ENCODE measurements at places on chromosomes 5 and 9. TPM values are rescaled to one million over a fixed set of nuclear protein-coding genes. Genes with fewer than 3 reads are reported as not detected.
A peak's percentile ranks its signal among the peaks of the same experiment; 100 is the strongest.

DNA sequence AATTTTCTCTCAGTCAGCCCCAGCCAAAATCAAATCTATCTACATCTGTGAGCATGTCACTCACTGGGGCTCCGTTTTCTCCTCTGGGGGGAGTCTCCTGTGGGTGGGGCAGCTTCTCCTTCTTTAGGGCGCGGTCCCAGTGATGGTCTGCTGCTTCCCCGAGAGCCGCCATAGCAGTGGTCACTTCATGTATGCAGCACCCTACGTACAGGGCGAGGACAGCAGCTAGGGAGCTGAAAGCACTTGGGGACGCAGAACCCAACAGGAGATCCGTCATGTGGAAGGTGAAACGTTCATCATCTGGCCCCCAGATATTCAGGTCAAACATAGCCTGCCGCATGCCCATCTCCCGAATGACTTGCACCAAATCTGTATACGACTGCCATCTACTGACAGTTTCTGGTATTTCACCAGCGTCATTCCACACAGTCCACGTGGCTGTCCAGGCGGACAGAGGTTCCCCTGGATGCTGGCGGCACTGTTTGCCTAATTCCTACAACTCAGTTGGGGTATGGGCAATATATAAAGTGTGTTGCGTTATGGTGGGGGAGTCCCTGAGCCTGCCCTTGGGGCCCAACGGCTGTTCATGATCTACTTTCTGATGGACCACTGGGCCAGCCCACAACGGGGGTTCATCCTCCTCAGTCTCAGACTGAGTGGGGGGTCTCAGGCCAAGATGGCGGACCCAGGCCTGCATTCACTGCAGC lies 795.0 kb downstream of the EFNA5 start:
- H3K27ac ChIP-seq = no peak overlapping the region
- H3K36me3 ChIP-seq = no peaks in the 10 kb centered on the region
- no peaks in the 10 kb centered on the region for H3K27me3 ChIP-seq
- no peaks in the 10 kb centered on the region for H3K4me1 ChIP-seq
- no peak overlapping the region for H3K4me3 ChIP-seq

- DNase-seq = no peak
- no peaks in the 10 kb centered on the region for H3K36me3 ChIP-seq
- no peak overlapping the region for H3K4me3 ChIP-seq
- H3K27me3 ChIP-seq = no peaks in the 10 kb centered on the region
- H3K27ac ChIP-seq = no peak overlapping the region
- H3K4me1 ChIP-seq = peaks cover 16% of the 10 kb centered on the region
Measured at GRCh38 chr9:98406469-98406868, 151.0 kb upstream of the TBC1D2 start.

DNA sequence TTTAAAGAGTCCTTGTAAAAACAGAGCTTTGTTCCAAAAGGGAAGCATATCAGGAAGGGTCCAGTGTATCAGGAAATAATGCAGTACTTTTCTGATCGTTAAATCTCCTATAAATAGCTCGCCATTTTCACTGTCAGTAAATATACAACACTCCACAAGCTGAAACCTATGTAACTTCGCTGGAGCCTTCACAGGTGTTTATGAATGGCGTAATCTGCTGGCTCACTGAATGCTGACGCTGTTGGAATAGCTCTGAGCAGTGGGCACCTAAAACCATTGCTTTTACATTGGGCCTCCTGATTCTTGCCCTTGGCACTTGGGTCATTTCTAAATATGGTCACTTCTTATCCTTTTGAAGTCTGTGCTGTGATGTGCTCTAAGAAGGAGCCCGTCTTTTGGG lies 4.3 kb downstream of the SHC3 start:
- H3K27me3 ChIP-seq = peaks cover 29% of the 10 kb centered on the region
- no peaks in the 10 kb centered on the region for H3K36me3 ChIP-seq
- DNase-seq = no peak
- peaks cover 10% of the 10 kb centered on the region for H3K4me1 ChIP-seq
- H3K4me3 ChIP-seq = no peak overlapping the region

DNA sequence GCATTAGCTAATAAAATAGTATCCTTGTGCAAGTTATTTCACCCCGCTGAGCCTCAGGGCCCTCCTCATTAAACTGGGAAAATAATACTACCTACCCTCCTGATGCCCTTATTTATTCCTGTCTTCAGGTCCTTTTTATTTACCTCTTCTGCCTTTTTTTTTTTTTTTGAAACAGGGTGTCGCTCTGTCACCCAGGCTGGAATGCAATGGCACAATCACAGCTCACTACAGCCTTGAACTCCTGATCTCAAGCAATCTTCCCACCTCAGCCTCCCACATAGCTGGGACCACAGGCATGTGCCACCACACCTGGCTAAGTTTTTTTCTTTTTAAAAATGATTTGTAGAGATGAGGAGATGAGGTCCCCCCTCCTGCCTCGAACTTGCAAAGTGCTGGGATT lies 20.9 kb downstream of the HBEGF start:
- H3K27me3 ChIP-seq = no peaks in the 10 kb centered on the region
- no peak overlapping the region for H3K4me3 ChIP-seq
- no peaks in the 10 kb centered on the region for H3K4me1 ChIP-seq
- DNase-seq = no peak
- no peaks in the 10 kb centered on the region for H3K36me3 ChIP-seq

Gene PCDHGB1
- total RNA-seq = 0.69 TPM

- H3K36me3 ChIP-seq = no peaks in the 10 kb centered on the region
- no peak overlapping the region for H3K27ac ChIP-seq
- peaks cover 22% of the 10 kb centered on the region for H3K4me1 ChIP-seq
- peak; percentile 44 for DNase-seq
Measured at GRCh38 chr9:127763918-127764384, 14.5 kb downstream of the SH2D3C start.

Gene GNA14
- not detected for total RNA-seq

Gene SAXO1
- not detected for total RNA-seq

- peak; percentile 6 for DNase-seq
- H3K27ac ChIP-seq = no peak overlapping the region
- no peak overlapping the region for H3K4me3 ChIP-seq
- no peaks in the 10 kb centered on the region for H3K4me1 ChIP-seq
- no peaks in the 10 kb centered on the region for H3K36me3 ChIP-seq
Measured at GRCh38 chr5:128674837-128675446, 136.9 kb upstream of the FBN2 start.

GRCh38 chr5:72624641-72625236 lies 117.5 kb upstream of the ZNF366 start:
- no peaks in the 10 kb centered on the region for H3K27me3 ChIP-seq
- no peaks in the 10 kb centered on the region for H3K36me3 ChIP-seq
- no peak overlapping the region for H3K27ac ChIP-seq
- H3K4me3 ChIP-seq = no peak overlapping the region

DNA sequence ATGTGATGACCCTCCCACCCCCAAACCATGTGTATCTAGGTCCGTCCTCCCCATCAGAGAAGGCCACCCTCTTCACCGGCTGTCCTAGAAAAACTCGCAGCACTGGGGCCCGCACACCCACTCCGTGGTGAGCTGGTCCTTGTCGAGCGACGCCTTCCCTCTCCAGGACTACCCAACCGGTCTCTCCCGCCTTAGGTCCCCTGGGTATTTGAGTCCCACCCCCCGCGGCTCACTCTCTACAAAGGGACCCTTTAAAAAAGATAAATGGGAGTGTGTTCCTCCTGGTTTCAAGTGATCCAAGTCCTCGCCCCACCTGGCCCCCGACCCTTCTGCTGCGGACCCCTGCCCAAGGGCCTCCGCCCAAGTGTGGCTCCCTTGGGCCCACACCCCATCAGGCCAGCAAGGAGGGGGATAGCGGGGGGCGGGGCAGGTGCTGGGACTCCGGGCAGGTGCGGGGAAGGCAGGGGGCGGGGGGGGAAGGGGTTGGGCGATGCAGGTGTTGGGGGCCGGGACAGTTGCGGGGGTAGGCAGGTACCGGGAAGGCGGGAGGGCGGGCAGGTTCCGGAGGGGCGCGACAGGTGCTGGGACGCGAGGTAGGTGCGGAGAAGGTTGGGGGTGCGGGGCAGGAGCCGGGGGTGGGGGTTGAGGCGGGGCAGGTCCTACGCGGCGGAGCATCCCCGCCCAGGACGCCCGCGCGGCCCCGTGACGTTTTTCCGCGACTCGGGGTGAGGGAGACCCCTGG lies 970 bp upstream of the ARRDC1 start:
- peak; percentile 50 for DNase-seq
- H3K36me3 ChIP-seq = no peaks in the 10 kb centered on the region
- peak overlapping the region; percentile 43 for H3K4me3 ChIP-seq
- H3K27me3 ChIP-seq = no peaks in the 10 kb centered on the region
- H3K4me1 ChIP-seq = peaks cover 12% of the 10 kb centered on the region
- H3K27ac ChIP-seq = no peak overlapping the region

DNA sequence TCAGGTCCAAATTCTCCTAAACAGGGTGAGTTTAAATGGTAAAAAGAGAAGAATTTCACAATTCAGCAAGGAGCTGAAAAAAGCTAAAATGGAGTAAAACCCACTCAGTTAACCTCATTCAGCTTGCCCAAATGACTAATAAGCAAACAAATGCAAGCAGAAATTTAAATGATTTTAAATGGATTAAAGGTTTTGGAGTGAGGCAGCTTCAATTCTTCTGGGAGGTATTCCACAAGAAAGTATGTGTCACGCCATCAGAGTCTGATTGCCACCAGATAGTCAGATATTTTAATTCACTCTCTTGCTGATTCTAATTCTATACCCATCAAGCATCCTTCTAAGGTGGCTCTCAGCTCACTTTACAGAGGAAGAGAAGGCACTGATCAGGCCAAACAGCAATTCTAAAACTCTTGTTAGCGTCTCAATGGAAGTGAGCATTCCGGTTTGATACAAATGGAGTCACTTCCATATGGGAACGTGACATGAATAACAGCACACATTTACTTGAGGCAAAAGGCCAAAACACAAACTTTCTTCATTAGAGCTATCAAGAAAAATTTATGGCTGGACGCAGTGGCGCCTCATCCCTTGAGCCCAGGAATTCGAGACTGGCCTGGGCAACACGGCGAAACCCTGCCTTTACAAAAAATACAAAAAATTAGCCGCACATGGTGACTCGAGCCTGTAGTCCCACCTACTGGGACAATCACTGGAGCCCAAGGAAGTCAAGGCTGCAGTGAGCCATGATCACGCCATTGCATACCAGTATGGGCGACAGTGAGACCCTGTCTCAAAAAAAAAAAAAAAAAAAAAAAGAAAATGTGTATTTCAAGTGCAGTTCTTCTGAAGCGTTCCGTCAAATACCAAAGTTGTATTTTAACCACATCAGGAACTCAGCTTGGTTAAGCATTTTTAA lies 2.0 kb downstream of the CLK4 start:
- H3K27me3 ChIP-seq = no peaks in the 10 kb centered on the region
- H3K4me3 ChIP-seq = peak overlapping the region; percentile 98
- DNase-seq = peak; percentile 10
- H3K36me3 ChIP-seq = peaks cover 12% of the 10 kb centered on the region
- no peak overlapping the region for H3K27ac ChIP-seq

- no peak for DNase-seq
- no peak overlapping the region for H3K27ac ChIP-seq
- H3K4me1 ChIP-seq = no peaks in the 10 kb centered on the region
- H3K4me3 ChIP-seq = no peak overlapping the region
Measured at GRCh38 chr5:169084775-169085174, 216.2 kb downstream of the SLIT3 start.

GRCh38 chr5:65483546-65484346 lies 2.0 kb upstream of the ADAMTS6 start:
- no peaks in the 10 kb centered on the region for H3K4me1 ChIP-seq
- peak overlapping the region; percentile 81 for H3K27ac ChIP-seq

- no peaks in the 10 kb centered on the region for H3K27me3 ChIP-seq
- no peaks in the 10 kb centered on the region for H3K36me3 ChIP-seq
- no peak overlapping the region for H3K4me3 ChIP-seq
- H3K4me1 ChIP-seq = peaks cover 82% of the 10 kb centered on the region
Measured at GRCh38 chr5:157594257-157594656, 18.7 kb upstream of the ADAM19 start.

Gene CD14
- total RNA-seq = 1.8 TPM

Gene FCHO2
- 6.5 TPM for total RNA-seq

GRCh38 chr5:138077064-138077696 lies 6.7 kb upstream of the WNT8A start:
- H3K27ac ChIP-seq = no peak overlapping the region
- peaks cover 3% of the 10 kb centered on the region for H3K4me1 ChIP-seq
- DNase-seq = peak; percentile 71
- no peaks in the 10 kb centered on the region for H3K36me3 ChIP-seq

GRCh38 chr5:154368041-154368800 lies 77.6 kb upstream of the SAP30L start:
- no peaks in the 10 kb centered on the region for H3K27me3 ChIP-seq
- DNase-seq = no peak
- H3K36me3 ChIP-seq = peaks cover 27% of the 10 kb centered on the region
- H3K4me1 ChIP-seq = no peaks in the 10 kb centered on the region
- H3K4me3 ChIP-seq = no peak overlapping the region

GRCh38 chr5:20601678-20602100 lies 613.7 kb upstream of the CDH18 start:
- no peak overlapping the region for H3K27ac ChIP-seq
- no peaks in the 10 kb centered on the region for H3K36me3 ChIP-seq
- no peaks in the 10 kb centered on the region for H3K4me1 ChIP-seq
- DNase-seq = peak; percentile 1
- no peak overlapping the region for H3K4me3 ChIP-seq

GRCh38 chr5:124377386-124377785 lies 369.1 kb downstream of the ZNF608 start:
- H3K27ac ChIP-seq = no peak overlapping the region
- no peaks in the 10 kb centered on the region for H3K36me3 ChIP-seq
- DNase-seq = no peak
- no peaks in the 10 kb centered on the region for H3K27me3 ChIP-seq

Gene F2RL2
- not detected for total RNA-seq

DNA sequence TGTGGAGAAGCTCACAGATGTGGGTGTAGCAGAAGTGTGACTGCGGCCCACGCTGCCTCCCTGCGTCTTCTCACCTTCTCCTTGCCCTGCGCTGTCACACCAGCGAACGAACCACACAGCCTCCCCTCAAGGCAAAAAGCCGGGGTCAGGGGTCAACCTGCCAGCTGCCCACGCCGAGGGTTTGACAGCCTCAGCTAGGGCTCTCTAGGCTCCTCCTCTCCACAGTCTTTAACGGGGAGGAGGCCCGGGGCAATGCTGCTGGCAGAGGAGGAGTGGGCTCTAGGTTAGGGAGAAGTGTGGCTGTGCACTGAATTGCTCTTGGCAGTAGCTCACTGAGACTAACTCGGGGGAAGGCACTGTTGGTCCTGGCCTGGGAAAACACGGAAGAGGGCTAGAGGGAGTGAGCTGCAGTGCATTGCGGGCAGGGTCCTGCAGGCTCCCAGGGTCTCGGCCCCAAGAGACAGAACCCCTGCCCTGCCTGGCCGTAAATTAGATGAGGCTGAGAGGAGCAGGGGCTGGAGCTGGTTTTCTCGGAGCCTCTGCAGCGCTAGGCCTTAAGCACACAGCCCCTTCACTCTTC lies 4.2 kb upstream of the TRIM52 start:
- H3K27ac ChIP-seq = no peak overlapping the region
- no peaks in the 10 kb centered on the region for H3K27me3 ChIP-seq
- H3K4me3 ChIP-seq = no peak overlapping the region
- H3K36me3 ChIP-seq = peaks cover 8% of the 10 kb centered on the region
- no peak for DNase-seq
- H3K4me1 ChIP-seq = peaks cover 12% of the 10 kb centered on the region

Gene GARIN3
- not detected for total RNA-seq

GRCh38 chr5:37187465-37187977 lies 61.7 kb downstream of the CPLANE1 start:
- H3K4me3 ChIP-seq = no peak overlapping the region
- peaks cover 7% of the 10 kb centered on the region for H3K4me1 ChIP-seq
- H3K27ac ChIP-seq = no peak overlapping the region
- H3K27me3 ChIP-seq = no peaks in the 10 kb centered on the region

Gene NKD2
- not detected for total RNA-seq

GRCh38 chr5:131996210-131997025 lies 15.0 kb downstream of the ACSL6 start:
- H3K27me3 ChIP-seq = no peaks in the 10 kb centered on the region
- H3K27ac ChIP-seq = no peak overlapping the region
- no peak overlapping the region for H3K4me3 ChIP-seq
- H3K36me3 ChIP-seq = no peaks in the 10 kb centered on the region
- no peak for DNase-seq

Gene WWC1
- total RNA-seq = 2.0 TPM

Gene INSL6
- not detected for total RNA-seq
